ENCODE measurements at places on chromosomes 11 and 22.

GRCh38 chr11:2837096-2837601 lies 48.4 kb downstream of the CDKN1C start:
- no peak for DNase-seq

DNA sequence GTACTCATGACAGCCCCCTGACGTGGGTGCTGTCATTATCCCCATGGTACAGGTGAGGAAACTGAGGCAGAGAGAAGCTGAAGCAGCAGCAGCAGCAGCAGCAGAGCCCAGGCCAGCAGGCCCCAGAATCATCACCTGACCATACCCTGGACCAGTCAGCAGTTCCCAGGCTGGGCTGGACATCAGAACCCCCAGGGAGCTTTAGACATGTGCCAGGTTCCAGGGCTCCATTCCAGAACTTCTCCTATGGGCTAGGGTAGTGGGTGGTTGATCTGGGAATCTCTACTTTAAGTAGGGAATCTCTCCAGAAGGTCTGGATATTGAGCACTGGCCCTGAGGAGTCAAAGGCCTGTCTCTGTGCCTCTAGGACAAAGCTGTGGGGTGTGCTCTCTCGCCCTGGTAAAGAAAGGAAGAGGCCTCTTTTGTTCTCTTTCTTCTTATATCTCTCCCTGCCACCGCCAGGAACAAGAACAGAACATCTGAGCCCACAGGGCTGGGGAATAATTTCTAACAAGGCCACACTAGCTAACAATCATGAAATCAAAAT lies 26.6 kb downstream of the MAFF start:
- DNase-seq, result no peak

- no peak for DNase-seq
These were observed 229.9 kb upstream of the PITPNB start for GRCh38 chr22:28148816-28149465.

DNA sequence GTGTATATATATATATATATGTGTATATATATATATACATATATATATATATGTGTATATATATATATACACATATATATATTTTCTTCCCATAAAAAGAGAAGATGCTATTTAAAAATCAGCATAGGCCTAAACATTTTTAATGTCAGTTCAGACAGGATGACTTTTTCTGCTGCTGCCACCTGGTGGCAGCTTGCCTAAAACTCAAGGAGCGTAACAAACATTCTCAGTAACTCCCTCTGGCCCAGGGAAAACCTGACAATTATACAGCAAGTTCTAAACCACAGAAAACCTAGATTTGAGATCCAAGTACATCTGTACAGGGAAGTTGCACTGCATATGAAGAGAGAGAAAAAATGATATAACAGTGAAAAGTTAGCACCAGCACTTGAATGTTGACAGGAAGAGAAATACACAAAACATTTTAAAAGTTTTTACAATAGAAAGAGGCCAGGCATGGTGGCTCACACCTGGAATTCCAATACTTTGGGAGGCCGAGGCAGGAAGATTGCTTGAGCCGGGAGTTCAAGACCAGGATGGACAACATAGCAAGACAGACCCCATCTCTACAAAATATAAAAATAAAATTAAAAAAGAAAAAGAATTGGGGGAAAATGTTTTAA lies 16.6 kb downstream of the OR8A1 start:
- DNase-seq, result peak; percentile 43

DNA sequence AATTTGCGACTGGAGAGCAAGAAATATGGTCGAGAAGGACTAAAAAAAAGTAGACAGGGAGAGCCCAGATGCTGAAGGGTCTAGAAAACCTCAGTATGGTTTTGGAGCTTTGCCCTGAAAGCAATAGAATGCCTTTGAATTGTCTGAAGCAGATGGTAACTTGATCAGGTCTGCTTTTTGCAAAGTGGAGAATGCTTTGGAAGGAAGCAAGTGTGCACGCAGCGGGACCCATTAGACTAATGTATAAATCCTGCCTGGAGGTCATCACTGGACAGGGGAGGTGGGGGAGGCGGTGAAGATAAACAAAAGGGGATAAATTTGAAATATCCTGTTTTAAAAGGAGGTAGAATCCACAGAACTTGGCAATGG lies 757 bp upstream of the HINFP start:
- DNase-seq, result no peak

DNA sequence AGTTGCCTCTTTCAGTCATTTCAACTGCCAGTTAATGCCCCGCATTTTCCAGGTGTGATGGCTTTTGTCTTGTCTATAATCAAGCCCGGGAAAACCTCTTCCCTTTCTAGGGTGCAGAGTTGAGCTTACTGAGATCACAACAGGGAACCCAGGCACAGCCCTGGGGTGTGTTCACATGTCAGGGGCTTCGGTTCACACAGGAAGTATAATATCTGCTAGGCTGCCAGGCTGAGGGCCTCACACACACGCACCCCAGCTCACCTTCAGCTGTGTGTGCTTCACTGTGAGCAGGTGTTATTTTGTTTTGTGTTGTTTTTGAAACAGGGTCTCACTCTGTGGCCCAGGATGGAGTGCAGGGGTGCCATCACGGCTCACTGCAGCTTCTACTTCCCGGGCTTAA lies 9.7 kb upstream of the SOX10 start:
- DNase-seq, result no peak

- DNase-seq, result no peak
These were observed 355.9 kb upstream of the RAG2 start for GRCh38 chr11:36953976-36954375.

DNA sequence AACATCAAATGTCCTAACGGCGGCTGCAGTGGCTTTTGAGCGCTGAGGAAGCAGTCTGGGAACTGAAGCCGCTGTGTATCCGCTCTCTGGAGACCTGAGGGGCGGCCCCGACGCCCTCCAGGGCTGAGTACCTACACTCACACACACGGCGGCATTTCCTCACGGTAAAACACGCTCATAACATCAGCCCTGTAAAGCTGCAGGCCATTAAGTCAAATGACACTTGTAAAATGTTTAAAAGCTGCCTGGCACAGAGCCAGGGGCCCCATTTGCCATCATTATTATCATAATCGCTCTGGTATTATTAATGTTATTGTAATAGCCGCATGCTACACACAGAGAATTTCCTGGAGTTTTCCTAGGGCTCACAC lies 5.1 kb downstream of the CARS1 start:
- no peak for DNase-seq

- no peak for DNase-seq
These were observed 20.6 kb upstream of the ST3GAL4 start for GRCh38 chr11:126334659-126335462.

Data from CD4-positive, alpha-beta T cell treated with Interleukin-6 for 4 hours (primary cell).